ENCODE measurements at places on chromosomes 7 and 10.

DNA sequence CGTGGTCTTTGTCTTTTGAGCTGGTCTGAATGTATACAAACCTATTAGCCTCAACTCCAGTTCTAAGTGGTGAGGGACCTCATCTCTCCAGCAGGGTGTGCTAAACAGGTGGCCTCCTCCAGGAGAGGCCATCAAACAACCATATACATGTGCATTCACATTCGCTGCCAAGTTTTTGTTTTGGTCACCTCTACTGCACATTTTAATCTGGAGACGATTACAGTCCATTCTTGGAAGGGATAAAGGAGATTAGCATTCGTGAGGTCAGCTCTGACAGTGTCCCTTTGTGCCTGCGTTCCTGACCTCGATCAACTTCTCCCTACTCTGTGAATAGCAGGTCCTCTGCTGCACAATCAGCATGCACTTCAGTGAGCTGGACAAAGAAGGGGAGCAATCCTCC, 60.8 kb downstream of the RHOBTB1 start:
- DNase-seq, result no peak

DNA sequence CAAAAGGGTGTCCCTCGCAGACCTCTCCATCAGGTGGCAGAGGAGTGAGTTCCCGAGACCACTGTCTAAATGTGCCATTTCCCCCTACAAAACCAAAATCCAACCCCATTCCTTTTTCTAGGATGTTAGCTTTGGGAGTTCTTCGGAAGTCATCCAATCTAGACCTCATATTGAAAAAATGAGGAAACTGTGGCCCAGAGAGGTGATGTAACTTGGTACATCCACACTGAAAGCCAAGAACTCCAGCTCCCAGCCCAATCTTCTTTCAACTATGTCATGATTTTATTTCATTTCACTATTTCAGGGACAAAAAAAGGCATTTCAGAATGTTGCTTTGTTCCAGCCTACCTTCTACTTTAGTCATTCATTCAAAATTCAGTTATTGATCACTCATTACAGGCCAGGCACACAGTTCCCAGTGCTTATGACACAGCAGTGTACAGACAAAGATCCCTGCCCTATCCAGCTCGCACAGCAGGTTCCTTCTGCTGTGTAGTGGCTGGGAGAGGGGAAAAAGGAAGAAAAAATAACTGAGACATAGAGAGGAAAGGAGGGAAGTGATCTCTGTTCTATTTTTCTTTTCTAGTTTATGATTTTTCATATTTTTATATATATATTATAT, 35.8 kb downstream of the SCRN1 start:
- DNase-seq, result peak; percentile 23

DNA sequence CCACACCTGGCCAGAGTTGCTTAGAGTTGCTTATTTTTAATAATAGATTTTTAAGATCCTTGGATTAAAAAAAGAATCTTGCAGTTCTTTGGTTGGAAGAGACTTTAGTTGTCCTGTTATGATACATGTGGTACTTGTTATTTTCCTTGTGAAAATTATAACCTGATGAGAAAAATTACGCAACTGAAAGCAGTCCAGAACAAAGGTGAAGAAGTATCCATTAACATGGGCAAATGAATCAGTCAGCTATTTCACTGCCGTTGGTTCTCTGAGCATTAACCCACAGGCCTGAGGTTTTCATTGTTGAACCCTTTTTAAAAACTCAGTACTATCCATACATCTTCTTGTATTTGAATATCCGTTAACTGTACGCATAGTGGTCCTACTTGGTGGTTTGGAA, 68.2 kb downstream of the GALNT11 start:
- DNase-seq, result no peak

DNA sequence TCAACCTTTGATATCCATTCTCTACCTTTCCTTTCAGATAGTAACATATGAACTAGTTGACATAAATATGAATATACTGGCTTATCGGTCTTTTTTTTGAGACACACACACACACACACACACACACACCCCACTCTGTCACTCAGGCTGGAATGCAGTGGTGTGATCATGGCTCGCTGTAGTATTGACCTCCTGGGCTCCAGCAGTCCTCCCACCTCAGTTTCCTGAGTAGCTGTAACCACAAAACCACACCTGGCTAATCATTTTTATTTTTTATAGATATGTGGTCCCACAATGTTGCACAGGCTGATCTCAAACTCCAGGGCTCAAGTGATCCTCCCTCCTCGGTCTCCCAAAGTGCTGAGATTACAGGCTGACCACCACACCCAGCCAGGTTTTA, 14.2 kb upstream of the NT5C3A start:
- no peak for DNase-seq

DNA sequence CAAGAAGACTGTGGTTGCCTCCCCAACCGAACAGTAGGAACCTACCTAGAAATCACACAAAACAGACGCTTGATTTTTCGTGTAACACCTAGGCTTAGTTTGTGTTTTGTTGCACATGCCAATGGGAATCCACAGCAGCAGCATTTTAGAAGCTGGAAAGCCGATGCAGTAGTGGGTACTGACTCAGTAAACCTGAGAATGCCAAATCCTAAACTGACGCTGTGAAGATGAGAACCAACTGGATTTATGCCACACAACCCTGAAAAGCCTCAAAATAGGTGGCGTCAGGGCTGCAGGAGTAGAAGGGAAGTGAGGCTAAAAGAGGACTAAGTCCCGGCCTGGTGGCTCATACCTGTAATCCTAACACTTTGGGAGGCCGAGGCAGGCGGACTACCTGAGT, 162.5 kb downstream of the REEP3 start:
- no peak for DNase-seq

GRCh38 chr10:127272076-127272475, 75.7 kb upstream of the INSYN2A start:
- no peak for DNase-seq

- DNase-seq, result peak; percentile 99
These were observed 160.9 kb downstream of the REEP3 start for GRCh38 chr10:63681993-63682697.

GRCh38 chr10:96988426-96988825, 156.3 kb downstream of the LCOR start:
- DNase-seq, result no peak

GRCh38 chr10:6270951-6271350, 68.2 kb downstream of the PFKFB3 start:
- no peak for DNase-seq

DNA sequence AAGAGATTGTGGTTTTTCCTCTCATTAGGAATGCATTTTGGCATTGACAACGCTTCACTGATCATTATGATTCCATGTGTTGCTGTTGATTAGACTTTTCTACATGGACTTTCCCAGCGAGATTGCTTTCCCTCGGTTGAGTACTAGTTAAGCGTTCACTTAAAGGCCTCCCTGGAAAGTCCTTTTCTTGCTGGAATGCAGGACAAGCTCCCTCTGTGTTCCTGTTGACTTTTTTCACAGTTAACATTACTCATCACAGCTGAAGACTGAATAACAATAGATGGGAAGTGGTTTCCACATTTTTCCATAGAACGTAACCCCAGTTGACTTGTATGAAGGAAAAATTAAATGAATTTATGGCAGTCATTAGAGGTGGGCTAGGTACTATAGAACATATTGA, 2.6 kb upstream of the CAV1 start:
- DNase-seq, result peak; percentile 70

DNA sequence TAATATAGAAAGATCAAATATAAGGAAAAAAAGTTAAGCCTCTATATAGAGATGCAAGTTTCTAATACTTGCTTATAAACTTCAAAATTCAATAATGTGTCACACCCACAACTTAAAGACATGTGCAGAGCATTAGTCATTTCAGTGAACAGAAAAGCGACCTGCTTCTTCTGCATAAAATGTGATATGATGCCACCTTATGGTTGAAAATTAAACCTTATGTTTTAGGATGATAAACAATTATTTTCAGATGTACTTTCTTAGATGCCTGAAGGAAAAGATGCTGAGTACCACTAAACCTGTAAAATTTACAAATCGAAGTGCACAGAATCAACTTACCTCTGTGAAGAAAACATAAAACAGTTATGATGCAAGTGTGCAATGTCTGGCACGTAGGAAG, 96.0 kb downstream of the MTERF1 start:
- DNase-seq, result peak; percentile 55

- no peak for DNase-seq
These were observed 22.7 kb downstream of the ANK3 start for GRCh38 chr10:60367024-60367423.

GRCh38 chr10:106504536-106504935, 660.0 kb downstream of the SORCS1 start:
- no peak for DNase-seq

- DNase-seq, result no peak
These were observed 1.8 kb upstream of the TTYH3 start for GRCh38 chr7:2629746-2630681.

- no peak for DNase-seq
These were observed 25.9 kb upstream of the GNA12 start for GRCh38 chr7:2869981-2870380.

- peak; percentile 55 for DNase-seq
These were observed 30.3 kb upstream of the GARS1 start for GRCh38 chr7:30564243-30564892.

DNA sequence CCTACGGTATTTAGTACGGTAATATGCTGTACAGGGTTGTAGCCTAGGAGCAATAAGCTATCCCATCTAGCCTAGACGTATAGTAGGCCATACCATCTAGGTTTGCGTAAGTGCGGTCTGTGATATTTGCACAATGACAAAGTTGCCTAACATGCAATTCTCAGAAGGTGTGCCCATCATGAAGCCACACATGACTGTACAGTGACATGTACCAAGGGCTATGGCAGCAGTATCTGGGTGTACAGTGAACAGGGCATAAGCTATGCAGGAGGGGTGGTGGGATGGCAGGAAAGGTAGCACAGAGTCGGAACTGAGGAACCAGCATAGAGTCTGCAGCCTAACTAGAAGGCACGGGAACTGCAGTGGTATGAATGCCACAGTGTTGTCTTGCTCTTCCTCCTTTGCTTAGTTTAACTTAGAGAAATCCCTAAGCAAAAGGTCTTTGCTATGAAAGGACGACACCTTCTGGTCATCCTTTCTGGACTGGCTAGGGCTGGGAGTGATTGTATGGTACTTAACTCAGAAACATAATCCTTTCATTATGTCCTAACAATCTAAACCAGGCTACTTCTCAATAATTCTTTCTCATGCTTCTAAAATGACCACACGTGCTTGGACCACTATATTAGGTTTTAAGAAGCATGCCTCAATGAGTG, 93.5 kb downstream of the DYNC1I1 start:
- peak; percentile 16 for DNase-seq

GRCh38 chr7:54995610-54996363, 23.0 kb upstream of the EGFR start:
- peak; percentile 60 for DNase-seq

- no peak for DNase-seq
These were observed 24.8 kb upstream of the SFMBT2 start for GRCh38 chr10:7435674-7436073.

DNA sequence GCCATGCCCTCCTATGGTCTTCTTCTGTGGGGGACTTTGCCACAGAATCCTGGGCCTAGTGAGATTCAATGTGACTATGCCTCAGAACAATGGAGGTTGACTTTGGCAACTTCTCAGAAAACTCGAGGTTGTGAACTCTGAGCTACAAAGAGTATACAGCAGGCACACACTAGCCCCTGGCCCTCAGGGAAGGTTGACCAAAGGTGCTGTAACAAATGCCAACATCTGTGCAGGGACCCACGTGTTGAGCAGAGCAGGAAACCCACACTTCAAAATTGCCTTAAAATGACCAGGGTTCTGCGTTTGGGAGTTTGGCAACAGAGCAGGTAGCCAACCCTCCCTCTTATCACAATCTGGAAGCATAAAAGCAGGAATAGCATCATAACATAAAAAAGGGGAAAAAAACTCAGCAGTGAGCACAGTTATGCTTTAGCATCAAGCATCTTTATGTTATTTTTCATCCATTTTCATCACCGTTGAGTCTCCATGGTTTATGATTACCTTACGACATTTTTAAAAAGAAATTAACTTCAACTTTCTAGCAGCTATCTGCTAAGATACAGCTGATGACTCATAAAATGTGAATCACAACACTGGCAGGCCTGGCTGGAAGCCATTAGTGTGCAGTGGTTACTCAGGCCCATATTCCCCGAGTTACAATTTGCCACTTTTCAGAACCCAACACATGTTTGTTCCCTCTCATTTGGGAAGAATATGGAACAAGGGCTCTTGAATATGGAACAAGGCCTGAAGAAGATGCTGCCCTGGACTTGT, 11.1 kb downstream of the PRLHR start:
- peak; percentile 40 for DNase-seq

GRCh38 chr10:9243941-9244411, 1189.5 kb downstream of the GATA3 start:
- DNase-seq, result no peak

DNA sequence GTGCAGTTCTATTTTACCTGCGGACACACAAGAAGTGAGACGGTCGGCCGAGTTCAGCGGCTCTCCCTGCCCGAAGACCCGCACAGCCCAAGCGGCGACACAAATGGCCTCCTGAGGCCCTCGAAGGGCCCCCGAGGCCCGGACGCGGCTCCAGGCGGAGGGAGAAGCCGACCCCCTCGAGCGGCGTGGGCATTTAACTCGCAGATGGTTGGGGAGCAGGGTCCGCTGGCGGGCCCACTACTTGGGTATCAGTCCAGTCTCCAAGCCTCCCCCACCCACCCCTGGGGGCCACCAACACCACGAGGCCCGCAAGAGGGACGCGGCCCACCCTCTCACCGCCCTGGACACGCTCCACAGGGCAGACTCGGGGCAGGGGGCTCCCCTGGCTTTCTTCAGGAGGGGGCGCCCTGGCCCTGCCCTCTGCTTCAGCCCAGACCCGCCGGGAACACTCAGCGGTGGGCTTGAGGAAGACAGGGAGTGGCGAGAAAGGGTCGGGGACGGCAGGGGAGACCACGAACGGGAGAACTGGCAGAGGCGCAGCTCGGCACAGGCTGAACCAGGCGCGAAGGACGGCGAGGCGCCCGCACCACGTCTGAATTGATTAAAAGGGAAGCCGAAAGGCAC, 1.7 kb downstream of the IGF2BP3 start:
- DNase-seq, result no peak

DNA sequence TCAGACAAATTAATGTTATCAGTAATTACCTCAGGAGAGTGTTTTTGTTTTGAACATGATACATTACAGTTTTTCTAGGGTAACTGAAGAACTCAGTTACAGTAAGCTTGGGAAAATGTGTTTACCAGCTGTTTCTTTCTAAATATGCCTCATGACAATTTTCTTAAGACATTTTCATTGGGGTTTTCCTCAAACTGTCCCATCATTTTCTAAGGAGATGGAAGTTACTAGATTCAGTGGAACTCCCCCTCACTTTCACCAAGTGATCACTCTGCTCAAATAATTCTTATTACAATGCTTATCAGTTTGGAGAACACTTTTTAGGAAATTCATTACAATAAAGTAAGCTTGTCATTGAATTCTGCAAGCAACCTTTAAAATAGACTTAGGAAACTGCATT, 6.4 kb upstream of the SPAG6 start:
- DNase-seq, result no peak

- DNase-seq, result peak; percentile 42
These were observed 103.6 kb downstream of the SMURF1 start for GRCh38 chr7:99040104-99040958.
